SK-N-MC (cell line): ENCODE measurements at places on chromosomes 3 and 15.

DNA sequence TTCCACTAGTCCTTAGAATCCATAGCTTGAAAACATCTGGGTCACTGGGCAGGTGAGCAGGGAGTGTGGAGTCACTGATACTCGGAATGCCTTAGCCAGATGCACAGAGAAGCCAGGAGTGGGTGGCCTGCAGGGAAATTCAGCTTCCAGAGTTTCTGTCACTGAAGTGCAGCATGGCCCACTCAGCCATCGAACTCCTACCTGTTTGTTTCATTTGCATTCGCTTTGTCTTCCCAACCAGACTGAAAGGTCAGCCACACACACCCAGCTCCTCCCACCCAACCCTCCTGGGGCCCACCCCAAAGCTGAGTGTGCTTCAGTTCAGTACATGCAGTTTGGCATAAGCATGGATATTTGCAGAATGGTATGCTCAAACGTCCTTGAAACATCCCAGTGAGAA, 124.5 kb upstream of the ATP10A start:
- DNase-seq: no peak

DNA sequence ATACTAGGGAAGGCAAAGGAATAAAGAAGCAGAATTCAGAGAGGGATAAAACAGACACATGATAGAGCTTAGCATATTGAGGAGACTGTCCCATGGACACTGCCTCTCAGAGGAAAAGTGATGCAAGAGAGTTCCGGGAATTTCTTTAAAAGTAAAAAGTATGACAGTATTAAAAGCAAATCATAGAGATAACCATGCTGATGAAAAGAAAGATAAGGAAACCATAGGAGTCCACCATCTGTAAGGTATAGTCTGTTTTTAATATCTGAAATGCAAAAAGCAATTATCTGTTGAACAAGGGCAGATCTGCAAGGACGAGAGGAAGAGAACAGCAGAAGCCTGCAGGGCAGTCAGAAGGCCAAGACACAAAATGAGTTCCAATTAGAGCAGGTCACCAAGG, 495.9 kb upstream of the GOLIM4 start:
- DNase-seq: no peak

DNA sequence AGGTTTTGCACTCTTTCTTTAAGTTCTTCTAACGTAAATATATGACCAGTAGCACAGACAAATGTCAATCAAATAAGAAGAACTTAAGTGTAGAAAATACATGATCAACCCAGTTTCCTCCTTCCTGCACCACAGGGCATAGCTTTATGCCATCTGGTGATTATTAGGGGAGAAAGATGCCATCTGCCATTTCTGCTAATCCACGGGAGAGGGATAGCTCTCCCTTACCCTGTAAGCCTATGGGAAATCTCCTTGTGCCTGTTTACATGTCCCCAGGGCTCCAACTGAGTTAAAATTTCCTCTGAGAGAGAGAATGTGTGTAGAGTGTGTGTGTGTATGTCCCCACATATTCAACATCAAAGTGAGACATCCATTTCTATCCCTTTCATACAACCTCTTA, 135.9 kb downstream of the RSL24D1 start:
- no peak for DNase-seq

DNA sequence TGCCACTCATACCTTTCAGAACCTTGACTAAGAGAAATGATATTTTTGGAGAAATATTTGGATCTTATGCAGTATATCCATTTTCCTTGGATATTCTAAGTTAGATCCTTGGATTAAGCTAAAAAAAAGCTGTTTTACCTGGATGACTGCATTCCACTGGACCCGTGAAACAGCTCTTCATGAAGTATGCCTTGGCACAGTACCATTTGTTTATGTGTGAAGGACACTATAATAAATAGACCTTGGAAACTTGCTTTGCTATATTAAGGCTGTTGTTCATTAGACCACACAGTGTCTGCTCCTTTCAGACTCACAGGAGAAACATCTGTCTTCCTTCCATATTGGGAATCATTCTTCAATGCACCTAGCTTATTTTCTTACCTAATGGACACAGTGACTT, 651.0 kb upstream of the TGFBR2 start:
- DNase-seq: no peak

- no peak for DNase-seq
These were observed 182.1 kb downstream of the CLSTN2 start for GRCh38 chr3:140117096-140117526.

GRCh38 chr15:39084674-39085530, 496.0 kb upstream of the THBS1 start:
- DNase-seq: no peak

DNA sequence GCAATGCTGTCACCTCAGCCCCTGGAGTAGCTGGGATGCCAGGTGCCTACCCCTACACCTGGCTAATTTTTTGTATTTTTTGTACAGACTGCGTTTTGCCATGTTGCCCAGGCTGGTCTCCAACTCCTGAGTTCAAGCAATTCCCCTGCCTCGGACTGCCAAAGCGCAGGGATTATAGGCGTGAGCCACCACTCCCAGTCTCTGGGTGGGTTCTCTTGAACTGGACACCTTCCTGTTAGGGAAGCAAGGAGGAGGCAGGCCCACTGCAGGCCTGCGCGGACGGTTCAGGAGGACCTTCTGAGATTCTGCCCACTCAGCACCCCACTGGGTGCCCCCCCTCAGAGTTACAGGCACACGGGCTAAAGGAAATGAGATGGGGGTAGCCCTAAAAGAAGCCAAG, 73.8 kb upstream of the HERC1 start:
- no peak for DNase-seq

GRCh38 chr3:193974191-193974652, 161.7 kb upstream of the HES1 start:
- DNase-seq: no peak

DNA sequence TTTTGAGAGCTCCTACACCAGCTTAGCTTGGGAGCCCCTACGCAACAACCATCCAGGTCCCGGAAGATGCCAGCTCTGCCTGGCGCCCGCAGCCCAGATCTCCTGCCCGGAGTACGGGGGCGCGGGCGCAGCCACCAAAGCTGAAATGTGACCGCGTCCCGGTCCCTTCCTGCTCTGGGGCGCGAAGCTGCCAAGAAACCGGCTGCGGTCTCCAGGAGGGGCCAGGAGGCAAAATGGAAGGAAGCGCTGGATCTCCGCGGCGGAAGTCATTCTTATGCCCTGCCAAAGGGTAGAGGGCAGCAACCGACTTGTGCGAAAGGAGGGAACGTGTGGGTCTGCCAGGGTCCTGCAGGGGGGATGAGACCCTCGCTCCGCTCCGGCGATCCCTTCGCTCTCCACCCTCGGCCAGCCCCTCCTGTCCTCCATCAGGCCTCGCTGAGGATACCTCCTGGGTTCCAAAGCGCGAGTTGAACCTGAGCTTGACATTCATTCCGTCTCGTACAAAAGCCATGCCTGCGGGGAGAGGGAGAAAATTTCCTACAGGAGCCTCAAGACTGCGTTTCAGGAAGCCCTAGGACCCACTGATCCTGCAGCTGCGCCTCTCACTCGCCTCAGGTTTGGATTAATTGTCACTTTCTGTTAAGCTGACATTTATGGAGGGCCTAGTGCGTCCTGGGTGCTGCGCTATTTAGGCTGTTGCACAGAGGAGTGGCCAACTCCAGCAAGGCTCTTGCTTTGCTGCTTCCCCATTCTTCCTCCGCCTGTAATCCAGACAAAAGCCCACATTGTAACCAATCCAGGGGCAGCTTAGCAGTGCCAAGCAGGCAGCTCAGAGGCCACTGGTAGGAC, 98.3 kb upstream of the VGLL3 start:
- DNase-seq: no peak

DNA sequence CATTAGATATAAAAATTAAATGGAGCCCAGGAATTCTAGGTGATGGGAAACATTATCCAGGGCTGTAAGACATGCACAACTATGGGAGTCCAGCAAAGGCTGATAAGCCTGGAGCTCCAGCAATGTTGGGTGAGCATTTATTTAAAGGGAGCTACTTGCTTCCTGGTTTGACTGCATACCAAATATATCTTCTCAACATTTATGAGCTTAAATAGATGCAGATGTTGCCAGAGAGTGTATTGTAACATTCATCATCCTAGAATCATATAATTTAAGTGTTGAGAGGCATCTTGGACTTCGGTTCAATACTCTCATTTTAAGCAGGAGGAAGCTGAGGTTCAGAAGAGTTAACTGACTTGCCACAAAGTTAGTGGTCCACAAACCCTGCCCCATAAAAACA, 12.2 kb upstream of the POLR2M start:
- no peak for DNase-seq

DNA sequence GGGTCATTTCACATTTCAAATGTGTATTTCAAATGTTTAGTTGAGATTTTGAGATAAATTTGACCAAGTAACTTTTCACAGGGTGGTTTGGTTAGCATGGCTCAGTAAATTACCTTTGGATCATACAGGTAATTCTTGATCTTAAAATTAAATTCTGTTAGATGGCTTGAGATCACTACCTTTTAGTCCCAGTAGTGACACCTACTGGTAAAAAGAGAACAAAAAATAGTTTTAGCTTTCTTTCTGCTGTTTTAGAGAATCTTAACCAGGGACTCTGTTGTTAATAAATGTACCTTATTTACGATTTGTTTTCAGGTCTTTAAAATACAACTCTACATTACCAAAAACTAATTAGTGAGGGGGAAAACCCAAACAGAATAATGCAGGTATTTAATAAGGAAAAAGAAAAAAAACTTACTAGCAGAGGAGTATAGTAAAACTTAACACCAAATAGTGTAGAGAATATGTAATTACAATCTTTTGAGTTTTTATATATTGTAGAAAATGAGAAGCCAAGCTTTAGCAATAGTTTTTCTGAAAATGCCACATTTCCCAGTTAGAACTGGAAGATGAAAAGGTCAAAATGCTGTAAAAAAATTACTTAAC, 620.3 kb upstream of the AGTR1 start:
- no peak for DNase-seq

DNA sequence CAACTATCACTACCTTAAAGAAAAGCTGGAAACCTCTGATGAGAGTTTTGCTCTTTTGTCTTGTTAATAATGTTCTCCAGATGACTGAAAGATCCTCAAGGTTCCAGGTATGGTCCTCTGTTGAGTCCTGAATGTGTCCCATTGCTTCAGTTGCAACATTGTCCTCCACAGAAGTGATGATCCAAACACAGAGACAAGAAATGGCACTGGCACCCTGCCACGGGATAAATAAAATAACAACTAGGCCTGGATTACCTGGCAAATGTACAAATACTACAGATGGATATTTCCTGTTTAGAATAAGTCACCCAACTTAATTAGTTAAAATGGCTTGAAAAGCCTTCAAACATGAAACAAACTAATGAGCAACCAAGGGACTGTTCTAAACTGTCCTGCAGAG, 58.3 kb downstream of the EIF3J start:
- DNase-seq: no peak

DNA sequence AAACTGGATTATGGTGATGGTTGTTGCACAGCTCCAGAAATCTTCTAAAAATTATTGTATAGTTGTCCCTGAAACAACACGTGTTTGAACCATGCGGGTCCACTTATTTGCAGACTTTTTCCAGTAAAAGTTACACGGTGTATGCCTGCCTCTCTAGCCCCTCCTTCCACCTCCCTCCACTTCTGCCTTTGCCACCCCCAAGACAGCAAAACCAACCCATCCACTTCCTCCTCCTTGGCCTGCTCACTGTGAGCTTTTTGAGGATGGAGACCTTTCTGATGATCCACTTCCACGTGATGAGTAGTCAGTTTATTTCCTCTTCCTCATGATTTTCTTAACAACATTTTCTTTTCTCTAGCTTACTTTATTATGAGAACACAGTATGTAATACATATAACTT, 5.4 kb downstream of the CYFIP1 start:
- DNase-seq: no peak

GRCh38 chr3:76585794-76586392, 454.0 kb upstream of the ROBO2 start:
- DNase-seq: no peak

DNA sequence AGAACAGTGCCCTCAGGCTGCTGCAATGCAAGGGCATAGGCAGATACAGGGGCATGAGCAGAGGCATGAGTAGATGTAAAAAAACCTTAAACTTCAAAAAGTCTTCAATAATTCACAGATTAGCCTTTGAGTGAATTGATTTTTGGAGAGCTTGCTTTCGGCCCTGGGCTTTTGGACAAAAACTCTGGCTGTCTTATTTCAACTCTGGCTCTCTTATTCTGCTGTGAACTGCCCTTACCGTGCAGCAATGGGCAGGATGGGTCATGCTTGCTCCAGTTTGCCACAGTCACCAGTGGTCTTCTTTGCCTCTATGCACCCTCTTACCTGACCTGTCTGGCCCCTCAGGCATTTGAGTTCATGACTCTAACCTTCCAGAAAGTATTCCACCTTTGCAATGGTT, 555.7 kb downstream of the MAGI1 start:
- no peak for DNase-seq

DNA sequence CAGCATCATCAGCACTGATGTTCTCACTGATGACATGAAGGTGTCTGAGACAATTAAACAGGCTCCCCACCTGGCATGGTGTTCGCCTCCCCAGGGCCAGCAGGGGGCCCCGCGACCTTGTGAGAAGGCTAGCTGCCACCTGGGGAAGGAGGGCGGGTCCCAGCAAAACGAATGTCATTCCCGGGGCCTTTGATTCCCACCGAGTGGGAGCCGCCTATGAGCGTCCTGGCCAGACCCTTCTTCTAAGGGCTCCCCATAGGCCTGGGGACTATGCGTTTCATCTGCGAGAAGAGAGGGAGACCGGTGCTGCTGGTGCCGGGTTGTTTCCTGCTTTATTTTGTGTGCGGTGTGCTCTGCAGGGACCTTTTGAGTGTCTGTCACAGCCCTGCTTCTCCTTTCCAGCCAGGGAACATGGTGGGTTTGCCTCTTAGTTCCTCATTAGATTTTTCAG, 20.5 kb upstream of the MINDY4B start:
- DNase-seq: no peak

- DNase-seq: no peak
These were observed 40.5 kb upstream of the FAM174B start for GRCh38 chr15:92696096-92696495.

- DNase-seq: no peak
These were observed 4.6 kb downstream of the BCL6 start for GRCh38 chr3:187740421-187741399.

DNA sequence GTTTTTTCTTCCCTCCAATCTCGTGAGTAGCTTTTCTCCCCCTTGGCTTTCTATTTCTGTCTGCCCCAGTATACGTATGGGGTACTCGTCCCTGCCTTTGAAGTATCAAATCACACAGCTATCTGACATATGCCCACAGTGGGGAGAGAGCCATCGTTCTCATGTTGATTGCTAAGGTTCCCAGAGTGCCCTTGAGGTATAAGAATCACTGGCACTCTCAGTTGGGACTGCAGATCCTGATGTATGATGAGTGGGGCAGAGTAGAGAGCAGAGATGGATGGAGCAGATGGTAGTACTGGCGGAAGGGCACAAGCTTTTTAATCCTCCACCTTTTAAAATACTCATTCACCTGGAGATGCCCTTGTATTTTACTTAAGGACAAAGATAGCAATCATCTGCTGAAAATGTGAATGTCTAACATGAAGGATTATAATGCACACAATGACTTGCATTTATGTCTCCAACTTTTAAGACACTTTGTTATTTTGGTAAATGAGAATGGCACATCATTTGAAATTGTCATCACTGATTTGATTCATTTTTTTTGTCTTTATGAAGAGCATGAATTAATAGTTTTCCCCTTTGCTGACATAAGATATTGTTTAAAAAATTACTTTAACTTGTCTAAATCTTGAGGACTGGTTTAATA, 239.6 kb downstream of the NR1D2 start:
- DNase-seq: no peak
